ENCODE measurements at places on chromosomes 3 and 15. TPM values are rescaled to one million over a fixed set of nuclear protein-coding genes. Genes with fewer than 3 reads are reported as not detected.

Gene CAV3
- not detected for total RNA-seq

Gene SLC2A2
- not detected for total RNA-seq

DNA sequence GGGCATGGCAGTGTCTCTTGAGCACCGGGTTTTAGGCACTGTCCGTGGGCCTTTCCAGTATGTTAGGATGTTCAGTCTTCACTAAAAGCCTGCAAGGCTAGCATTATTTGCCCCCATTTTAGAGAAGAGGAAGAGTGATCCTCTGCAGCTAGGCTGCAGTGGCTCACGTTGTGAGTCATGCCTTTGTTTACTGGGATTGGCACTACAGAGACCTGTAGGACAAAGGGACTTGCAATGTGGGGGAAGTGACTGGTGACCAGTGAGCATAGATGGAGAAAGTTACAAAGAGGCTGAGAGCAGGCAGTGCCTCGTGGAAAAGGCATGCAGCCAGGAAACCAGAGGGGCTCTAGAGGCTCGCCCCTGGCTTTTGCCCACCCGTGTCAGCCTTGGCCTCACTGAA lies 26.8 kb upstream of the CPNE9 start:
- no peak for DNase-seq

GRCh38 chr3:125679258-125679657 lies 84.0 kb upstream of the OSBPL11 start:
- no peak for DNase-seq

Gene ULK4
- total RNA-seq, result 10.5 TPM

Gene TRAK1
- total RNA-seq, result 28.6 TPM

- DNase-seq, result no peak
These were observed 19.7 kb downstream of the ALPK3 start for GRCh38 chr15:84836844-84837243.

- no peak for DNase-seq
These were observed 112.0 kb upstream of the MCTP2 start for GRCh38 chr15:94119298-94119811.

DNA sequence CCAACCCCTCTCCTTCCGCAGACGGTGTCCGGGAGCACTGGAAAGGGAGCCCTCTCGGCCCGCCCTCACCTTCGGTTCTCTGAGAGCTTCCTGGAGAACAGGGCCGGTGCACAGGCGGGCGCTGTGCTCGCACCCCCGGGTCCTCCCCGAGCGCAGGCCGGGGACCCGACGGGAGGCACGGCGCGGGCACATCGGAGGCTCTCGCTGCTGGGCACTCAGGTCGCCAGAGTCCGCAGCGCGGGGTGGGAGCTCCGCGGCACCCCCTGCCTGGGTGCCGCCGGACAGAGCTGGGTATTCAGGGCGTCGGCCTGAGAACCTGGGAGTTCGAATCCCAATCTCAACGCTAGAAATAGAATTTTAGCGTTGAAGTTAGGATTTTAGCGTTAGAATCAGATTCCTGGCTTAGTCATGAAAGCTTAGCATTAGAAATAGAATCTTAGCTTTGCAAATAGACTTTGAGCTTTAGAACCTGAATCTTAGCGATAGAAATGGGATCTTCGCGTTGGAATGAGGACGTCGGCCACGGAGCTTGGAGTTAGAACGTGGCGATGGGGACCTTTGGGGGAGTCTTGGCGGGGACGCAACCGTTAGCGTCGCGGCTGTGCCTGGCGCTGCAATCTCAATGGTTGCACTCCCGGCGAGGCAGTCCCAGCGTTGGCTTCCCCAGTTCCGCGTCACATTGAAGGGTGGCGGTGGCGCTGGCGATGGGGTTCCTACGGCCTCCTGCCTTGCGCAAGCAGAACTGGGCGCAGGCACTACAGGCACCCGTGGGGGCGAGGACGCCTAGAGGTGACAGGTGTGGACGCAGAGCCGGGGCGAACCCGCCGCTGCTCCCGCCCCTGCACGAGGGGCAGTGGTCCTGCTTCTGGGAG lies 549 bp downstream of the TRH start:
- peak; percentile 22 for DNase-seq

GRCh38 chr15:101171954-101172353 lies 79.9 kb downstream of the CHSY1 start:
- no peak for DNase-seq

DNA sequence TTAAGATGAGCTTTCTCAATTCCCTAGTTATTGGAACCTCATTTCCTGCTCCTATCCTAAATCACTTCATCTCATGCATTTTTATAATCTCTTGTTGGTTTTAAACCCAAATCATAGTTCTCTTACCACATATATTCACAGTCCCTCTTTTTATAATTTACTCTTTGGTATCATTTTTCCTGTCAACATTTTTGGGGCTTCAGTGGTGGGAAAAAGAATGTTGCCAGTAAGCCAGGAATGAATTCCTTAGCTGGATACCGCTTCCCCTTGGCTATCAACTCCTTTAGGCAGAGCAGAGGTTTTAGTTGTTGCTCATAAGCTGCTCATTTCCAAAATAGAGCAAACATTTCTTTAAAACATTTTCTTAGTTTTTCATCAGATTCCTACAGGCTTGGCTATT lies 112.3 kb downstream of the GALK2 start:
- DNase-seq, result no peak

GRCh38 chr3:146524961-146525360 lies 19.4 kb downstream of the PLSCR1 start:
- DNase-seq, result no peak

GRCh38 chr15:100276506-100276905 lies 65.3 kb downstream of the ADAMTS17 start:
- peak; percentile 1 for DNase-seq

DNA sequence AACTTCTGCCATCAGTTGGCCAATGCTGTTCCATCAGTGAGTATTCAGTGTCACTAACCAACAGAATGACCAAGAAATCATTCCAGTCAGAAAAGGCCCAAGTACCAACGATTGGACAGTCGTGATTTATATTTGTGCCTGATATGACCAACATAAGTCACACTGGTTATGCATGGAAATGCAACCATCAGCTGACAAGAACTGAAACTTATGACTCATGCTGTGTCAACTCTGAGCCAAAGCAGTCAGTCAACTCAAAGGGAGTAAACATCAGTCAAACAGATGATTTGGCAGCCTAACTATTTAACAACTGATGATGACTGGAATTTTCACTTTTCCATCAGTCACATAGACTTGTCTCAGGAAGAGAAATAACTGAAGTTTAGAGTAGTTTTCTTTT lies 142.4 kb downstream of the ANXA2 start:
- DNase-seq, result peak; percentile 42

Gene DGKG
- total RNA-seq, result 0.37 TPM

Gene TLR9
- total RNA-seq, result 0.79 TPM

- no peak for DNase-seq
These were observed 170.2 kb upstream of the TLE3 start for GRCh38 chr15:70267879-70268278.

Gene BCL6
- total RNA-seq, result 12.6 TPM

DNA sequence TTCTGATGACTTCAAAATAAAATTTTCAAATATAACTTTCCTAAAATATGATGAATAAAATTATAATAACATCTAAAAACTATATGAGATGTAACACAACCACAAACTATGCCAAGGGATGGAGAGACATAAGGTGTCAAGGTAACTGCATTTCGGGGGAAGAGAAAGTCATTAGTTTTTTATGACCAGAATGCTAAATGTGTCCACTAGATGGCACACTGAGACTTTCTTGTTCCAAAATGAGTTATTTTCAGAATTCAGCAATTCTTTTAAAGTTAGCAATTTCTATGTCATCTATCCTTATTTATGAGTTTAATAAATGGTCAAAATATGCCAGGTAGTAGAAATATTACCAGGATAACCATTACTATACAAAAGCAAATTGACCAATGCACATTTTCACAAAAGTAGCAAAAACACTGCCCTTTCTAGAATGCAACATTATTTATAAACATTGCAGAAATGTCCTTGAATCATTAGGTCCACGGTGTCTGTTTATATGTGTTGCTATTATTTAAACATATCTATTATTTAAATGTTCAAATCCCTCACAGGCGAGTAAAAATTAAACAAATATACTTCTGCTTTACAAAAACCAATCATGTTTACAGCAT lies 374.2 kb downstream of the PLCL2 start:
- DNase-seq, result peak; percentile 46

Gene NANOGP8
- total RNA-seq, result not detected

GRCh38 chr15:99138491-99138982 lies 33.7 kb downstream of the SYNM start:
- DNase-seq, result no peak

GRCh38 chr3:15815696-15816095 lies 17.9 kb upstream of the ANKRD28 start:
- DNase-seq, result no peak

DNA sequence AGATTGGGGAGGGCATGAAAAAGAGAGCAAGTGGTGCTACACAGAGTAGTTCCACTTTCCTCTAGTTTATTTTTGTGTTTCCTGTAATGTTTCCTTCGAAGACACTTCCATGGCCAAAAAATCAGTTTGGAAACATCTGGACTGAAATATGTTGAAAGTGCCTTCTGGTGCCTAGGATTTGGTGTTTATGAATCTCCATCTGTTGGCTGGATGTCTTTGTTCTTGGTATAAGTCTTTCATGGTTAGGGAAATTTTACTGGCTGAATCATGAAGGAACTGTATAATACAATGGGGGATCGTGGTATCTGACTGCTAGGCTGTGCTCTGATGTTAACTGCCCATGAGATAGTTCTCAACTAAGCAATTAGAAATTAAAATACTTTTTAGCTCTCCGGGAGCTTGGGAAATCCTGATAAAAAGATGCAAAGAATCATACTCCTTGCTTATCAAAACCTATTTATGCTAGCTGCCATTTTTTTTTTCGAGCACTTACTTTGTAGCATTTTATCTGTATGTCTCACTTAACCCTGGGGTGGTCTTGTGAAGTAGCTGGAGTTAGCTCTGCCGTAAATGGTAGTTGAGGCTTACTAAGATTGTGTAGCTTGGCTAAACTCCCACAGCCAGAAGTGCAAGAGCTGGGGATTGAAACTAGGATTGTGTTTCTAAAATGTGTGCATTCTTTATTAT lies 21.9 kb downstream of the AKAP13 start:
- no peak for DNase-seq

DNA sequence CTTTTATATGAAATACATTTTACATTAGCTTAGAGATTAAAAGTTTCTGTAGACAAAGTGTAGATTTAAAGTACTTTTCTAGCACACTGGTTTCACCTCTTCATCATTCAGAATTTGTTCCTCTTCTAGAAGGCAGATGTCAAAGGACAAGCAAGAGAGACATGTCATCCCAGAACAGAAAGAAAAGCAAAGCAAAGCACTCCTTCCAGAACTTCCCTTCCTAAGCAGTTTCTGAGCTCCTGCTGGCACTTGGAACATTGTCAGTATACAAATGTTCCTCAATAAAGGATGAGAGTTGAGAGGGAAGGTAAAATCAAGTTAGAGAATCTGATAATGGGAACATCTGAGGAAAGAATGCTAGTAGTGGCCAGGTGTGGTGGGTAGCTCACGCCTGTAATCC lies 26.2 kb downstream of the TMOD3 start:
- no peak for DNase-seq

Gene ALG1L2
- 0.90 TPM for total RNA-seq

Gene CCDC9B
- total RNA-seq, result 0.84 TPM

GRCh38 chr3:159187232-159187631 lies 385.4 kb downstream of the MFSD1 start:
- no peak for DNase-seq

DNA sequence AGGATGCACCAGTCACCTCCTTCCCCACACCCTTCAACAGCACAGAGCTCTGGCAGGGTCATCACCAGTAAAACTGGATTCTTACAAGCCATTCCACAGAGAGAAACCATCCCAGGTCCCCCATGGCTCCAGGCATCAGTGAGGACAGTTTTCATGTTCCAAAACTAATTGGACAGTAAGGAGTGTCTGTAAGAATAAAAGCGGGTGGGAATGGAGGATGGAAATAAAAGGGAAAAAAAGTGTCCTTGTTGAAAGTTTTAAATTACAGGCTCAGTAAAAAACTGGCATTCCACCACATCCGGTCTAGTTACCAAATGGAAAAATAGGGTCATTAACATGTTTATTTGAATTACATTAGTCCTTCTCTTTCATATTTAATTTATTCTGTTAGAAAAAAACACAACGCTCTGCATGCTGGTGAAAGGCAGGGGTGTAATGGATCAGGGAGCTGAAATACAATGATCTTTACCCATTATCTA lies 117.4 kb downstream of the TIGIT start:
- no peak for DNase-seq

DNA sequence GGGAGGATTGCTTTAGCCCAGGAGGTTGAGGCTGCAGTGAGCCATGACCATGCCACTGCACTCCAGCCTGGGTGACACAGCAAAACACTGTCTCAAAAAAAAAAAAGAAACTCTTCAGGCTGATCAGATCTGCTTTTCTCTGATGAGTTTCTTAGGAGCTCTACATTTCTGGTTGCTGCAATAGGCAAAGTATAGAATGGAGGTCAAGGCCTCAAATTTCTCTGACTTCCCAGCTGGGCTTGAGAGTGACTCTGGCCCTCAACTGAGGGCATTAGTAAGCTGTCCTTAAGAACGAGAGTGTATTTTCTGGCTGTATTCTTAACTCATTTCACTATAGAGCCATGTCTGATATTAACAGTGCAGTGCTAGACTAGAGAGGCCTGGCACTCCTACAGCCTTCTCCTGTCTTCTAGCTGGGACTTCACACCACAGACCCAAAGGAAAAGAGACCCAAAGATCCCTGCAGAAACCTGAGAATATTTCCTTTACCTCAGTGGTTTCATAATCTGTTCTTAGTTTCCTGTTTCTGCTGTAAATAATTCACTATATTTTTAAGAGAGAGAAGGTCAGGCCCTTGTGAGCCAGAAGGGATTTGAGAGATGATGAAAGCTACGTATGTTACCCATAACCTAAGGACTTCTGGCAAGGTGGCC lies 2.0 kb upstream of the NR1I2 start:
- no peak for DNase-seq

GRCh38 chr3:192077795-192078497 lies 617.0 kb downstream of the PYDC2 start:
- no peak for DNase-seq

Gene NPAP1
- total RNA-seq, result not detected

DNA sequence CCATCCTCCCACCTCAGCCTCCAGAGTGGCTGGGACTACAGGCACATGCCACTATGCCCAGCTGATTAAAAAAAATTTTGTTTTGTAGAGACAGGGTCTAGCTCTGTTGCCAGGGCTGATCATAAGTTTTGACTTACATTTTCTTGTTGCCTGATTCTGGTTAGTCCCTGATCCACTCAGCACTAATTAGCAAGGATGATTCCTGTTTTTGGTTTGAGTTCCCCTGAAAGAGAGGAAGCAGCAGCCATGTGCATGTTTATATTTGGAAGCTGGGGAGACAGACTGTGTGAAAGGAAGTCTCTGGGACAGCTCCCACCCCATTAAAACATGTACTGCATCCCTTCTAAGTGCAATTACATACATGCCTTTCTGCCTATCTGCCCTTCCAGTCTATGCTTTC lies 3.6 kb upstream of the NCK1 start:
- no peak for DNase-seq
